Cerebellum (tissue), 4 donors: ENCODE measurements at places on chromosomes 11 and 22. TPM values are rescaled to one million over a fixed set of nuclear protein-coding genes. Genes with fewer than 3 reads are reported as not detected.

- no peak for DNase-seq
Measured at GRCh38 chr11:115926138-115926537, 421.9 kb upstream of the CADM1 start.

DNA sequence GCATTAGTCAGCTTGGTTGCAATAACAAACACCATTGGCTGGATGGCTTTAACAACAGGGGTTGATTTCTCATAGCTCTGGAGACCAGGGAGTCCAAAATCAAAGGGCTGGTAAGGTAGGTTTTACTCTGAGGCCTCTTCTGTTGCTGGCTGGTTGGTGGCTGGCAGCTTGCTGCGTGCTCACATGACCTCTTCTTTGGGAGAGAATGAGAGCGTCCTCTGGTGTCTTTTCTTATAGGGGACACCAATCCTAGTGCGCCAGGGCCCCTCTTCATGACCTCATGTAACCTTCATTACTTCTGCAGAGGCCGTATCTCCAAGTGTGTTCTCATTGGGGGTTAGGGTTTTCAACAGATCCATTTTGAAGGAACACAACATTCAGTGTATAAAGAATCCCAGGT is 1308.3 kb downstream of the TBC1D22A start:
- DNase-seq, result no peak

DNA sequence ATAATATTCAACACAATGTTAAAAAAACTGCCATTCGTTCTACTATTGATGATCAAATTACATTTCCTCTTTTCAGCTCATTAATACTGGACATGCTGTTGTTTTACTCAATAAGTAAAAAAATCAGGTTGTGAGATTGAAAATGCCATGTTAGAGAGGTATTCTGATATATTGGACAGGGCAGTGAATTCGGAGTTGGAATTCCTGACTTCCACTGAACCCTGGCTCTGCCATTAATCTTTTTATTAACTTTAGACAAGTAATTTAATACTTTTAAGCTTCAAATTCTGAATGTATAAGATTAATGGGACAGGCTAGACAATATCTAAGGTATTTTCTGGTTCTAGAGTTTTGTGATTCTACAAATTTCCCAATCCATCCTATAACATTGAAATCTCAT is 12.2 kb upstream of the NOX4 start:
- no peak for DNase-seq

GRCh38 chr11:78050964-78051831 is 12.5 kb upstream of the THRSP start:
- DNase-seq, result no peak

HEPN1 gene
- not detected for total RNA-seq

IGSF22 gene
- 0.45 TPM for total RNA-seq

IL17RA gene
- 6.6 TPM for total RNA-seq

TRMU gene
- total RNA-seq, result 41.6 TPM

E2F8 gene
- 1.6 TPM for total RNA-seq
